ENCODE measurements at places on chromosomes 12 and 14.

- DNase-seq, result no peak
These were observed 25.8 kb upstream of the C12orf76 start for GRCh38 chr12:110074089-110074488.

- peak; percentile 95 for DNase-seq
These were observed 14.2 kb upstream of the CDKL1 start for GRCh38 chr14:50410921-50411320.

- DNase-seq, result no peak
These were observed 25.4 kb upstream of the PWP1 start for GRCh38 chr12:107660235-107660634.

DNA sequence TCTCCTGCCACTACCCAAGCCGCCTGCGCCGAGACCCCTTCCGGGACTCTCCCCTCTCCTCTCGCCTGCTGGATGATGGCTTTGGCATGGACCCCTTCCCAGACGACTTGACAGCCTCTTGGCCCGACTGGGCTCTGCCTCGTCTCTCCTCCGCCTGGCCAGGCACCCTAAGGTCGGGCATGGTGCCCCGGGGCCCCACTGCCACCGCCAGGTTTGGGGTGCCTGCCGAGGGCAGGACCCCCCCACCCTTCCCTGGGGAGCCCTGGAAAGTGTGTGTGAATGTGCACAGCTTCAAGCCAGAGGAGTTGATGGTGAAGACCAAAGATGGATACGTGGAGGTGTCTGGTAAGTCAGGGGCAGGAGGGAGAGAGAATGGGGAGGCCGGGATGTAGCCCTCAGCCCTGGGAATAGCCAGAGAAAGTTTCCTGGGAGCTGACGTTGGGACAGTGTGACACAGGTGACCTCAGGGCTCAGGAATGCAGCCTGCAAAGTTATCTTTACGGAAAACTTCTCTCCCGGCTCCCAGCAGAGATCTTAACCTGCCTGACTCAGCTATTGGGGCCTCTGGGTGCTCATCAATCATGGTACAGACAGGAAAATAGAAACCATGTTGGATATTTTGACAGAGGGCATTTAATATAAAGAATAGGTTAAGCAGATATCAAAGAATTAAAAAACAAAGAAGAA, 747 bp downstream of the HSPB8 start:
- peak; percentile 81 for DNase-seq

- DNase-seq, result no peak
These were observed 250.4 kb upstream of the SFSWAP start for GRCh38 chr12:131460520-131460919.

DNA sequence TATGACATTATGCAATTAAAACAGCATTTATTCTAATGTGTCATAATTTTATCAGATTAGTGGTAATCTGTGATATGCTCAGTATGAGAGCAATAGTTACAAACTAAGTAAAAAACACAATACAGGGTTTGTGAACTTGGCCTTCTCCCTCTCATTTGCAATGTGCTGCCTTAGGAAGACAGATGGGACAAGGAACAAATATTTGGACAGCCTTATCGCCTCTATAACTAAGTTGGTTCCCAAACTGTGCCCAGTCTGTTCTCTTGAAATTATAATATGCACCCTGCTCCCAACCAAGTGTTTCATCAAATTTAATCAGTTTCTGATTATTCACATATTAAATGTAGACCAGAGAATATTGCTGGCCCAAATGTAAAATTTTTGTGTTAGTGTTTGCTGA, 22.7 kb downstream of the MGST1 start:
- no peak for DNase-seq

DNA sequence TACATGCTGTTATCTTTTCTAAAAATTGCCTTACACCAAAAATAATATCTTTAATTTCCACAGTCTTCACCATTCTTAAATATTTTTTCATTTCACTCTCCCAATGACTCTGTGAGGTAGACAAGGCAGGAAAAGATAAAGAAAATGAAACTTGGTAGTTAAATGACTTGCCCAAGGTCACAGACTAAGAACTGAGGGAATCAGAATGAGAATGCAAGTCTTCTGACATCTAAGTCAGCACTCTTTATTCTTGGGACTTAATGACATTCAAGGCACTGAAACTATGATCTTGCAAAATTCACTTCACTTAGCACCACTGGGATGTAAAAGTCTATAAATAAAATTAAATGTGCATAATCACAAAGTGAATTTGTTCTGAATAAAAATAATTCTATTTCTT, 104.5 kb downstream of the SLC2A13 start:
- DNase-seq, result no peak

DNA sequence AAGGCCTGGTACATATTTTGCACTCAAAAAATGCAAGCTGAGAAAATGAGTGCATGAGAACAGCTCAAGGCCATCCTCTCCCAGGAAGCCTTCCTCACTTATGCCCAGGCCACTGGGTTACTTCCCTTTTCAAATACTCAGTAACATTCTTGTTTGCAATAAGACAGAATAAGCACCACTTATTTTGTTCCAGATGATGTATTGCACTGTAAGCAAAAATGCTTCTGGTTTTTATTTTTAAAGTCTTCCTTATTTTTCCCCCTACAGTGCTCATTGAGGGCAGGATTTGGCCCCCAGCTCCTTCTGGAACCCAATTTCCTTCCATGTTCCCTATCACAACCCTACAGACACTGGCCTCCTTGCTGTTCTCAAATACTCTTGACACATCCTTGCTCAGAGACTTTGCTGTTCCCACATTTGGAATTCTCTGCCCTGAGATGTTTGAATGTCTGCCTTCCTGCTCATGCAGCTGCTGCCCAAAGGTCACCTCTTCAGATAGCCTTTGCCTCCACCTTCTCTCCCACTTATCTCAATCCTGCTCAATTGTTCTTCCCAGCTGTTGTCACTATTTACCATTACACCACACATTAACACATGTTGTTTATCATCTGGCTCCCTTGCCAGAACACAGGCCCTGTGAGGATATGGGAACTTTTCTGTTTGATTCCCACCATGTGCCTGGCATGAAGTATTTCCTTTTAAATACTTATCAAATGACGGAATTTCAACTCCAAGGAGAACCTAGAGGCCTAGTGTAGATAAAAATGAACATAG, 49.9 kb downstream of the IFNG start:
- DNase-seq, result no peak

- DNase-seq, result no peak
These were observed 11.2 kb downstream of the SLC17A8 start for GRCh38 chr12:100368066-100368465.

DNA sequence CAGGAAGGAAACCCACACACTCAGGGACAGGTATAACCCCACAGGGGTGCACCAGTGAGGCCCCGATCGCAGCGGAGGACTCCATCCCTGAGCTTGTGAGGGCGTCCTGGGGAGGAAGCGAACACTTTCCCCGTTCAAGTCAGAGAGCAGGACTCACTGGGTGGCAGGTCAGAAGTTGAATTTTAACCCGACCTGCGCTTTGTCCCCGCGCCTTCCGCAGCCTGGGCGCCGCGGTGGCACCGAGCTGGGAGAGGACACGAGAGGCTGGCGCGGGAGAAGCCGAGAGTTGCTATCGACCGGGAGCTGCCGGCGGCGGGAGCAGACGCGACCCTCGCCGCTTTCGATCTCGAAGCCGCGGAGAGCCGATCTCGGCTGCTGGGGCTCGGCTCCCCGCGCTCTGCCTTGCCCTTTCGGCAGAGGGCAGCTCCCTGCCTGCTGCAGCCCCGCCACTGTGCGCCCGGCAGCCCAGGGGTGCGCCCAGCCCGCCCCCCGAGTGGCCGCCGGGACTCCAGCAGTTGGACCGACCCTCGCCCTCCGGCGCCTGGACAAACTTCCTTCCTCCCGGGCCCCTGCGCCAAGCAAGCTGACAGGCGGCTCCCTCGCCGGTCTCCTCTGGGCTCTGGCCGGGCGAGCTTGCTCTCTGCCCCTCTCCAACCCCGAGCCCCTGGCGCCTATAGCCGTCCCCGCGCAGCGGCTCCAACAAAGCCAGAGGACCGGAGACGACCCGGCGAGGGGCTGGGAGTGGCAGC, 918 bp downstream of the LIN7A start:
- peak; percentile 19 for DNase-seq

DNA sequence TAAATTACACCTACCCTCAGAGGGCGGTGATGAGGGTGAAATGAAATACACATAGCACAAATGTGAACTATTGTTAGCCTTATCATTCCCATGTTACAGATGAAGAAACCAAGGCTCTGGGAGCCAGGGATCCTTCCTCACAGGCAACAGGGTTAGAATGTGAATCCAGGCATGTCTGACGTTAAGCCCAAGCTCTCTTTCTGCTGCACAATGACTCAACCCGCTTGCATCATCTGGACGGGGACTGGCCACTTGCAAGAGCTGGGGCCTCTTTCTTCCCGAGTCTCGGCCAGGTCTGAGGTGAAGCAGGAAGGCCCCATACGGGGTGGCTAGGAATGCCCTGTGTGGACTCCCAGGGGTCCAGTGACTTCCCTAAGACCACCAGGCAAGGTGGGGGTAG, 105.2 kb downstream of the RBM19 start:
- DNase-seq, result peak; percentile 54

GRCh38 chr14:105862581-105863239, 336.3 kb downstream of the TMEM121 start:
- no peak for DNase-seq

- DNase-seq, result no peak
These were observed 104.7 kb downstream of the VEZT start for GRCh38 chr12:95322326-95322725.

- no peak for DNase-seq
These were observed 31.8 kb downstream of the CRADD start for GRCh38 chr12:93708952-93709351.

- DNase-seq, result no peak
These were observed 1323.2 kb downstream of the FSCB start for GRCh38 chr14:43183916-43184315.

- DNase-seq, result peak; percentile 22
These were observed at the start of gene KCNH3 for GRCh38 chr12:49538510-49539403. KCNH3 (plus strand) TSS chr12:49539030; CDS start chr12:49539417, 387 bp downstream.

- DNase-seq, result no peak
These were observed 27.7 kb downstream of the KRT18 start for GRCh38 chr12:52976574-52977071.

- DNase-seq, result no peak
These were observed 1.9 kb upstream of the SLCO1A2 start for GRCh38 chr12:21336656-21337055.

GRCh38 chr12:94186278-94187241, 38.2 kb downstream of the PLXNC1 start:
- DNase-seq, result peak; percentile 15

- no peak for DNase-seq
These were observed 11.5 kb upstream of the KDM2B start for GRCh38 chr12:121592320-121592719.

DNA sequence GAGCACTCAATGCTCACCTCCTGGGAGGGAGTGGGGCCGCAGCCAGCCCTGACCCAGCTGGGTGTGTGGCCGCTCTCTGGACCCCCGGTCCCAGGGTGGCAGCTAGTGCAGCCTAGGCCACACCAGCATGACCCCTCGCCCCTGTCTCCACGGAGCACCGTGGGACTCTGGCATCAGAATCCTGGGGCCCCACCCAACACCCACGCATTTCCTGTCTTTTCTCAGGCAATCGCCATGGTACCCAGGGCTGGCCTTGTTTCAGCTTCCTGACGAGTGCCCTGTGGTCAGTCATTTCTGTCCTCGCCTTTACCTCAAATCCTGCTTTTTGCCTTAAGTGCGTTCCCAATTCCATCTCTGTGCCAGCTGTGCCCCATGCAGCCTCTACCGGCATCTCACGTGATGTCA, 15.9 kb downstream of the PACS2 start:
- peak; percentile 45 for DNase-seq

- no peak for DNase-seq
These were observed 152.0 kb downstream of the TMEM132C start for GRCh38 chr12:128418944-128419343.

DNA sequence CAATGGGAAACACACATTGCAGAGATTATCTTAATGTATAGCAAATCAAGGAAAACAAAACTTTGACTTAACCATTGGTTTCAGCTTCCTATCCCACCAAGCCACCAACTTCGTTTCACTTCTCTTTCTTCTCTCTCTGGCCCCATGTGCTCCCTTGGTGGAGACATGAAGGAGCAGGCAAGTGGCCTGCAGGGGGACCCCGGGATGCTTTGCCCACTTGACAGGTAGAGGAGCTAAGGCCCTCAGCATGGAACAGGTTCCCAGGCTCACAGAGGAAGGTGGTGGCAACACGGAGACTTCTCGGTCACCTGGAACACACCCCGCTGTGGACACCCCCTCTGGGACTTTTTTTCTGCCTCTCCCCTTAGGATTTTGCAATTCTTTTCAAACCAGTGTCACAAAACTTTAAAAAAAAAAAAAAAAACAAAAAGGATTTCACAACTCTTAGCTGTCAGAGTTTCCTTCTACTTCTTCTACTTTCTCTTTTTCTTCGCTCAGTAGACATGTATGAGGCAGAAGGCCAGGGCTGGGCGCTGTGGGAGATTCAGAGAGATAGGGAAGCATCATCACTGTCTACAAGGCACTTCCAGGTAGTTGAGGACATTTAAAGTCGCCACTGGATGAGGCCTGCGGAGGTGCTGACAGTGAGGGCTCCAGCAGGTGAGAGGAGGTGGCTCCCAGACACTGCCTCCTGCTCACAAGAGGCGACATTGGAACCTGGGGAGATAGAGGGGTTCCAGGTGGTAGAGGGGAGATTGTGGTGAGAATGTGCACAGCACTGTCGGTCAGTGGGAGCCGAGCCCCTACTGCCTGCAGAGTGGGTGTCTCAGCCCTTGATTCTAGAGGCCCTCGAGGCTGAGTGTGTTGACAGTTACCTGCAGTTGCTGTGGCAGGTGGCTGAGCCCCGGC, 119.6 kb downstream of the GCH1 start:
- DNase-seq, result no peak

DNA sequence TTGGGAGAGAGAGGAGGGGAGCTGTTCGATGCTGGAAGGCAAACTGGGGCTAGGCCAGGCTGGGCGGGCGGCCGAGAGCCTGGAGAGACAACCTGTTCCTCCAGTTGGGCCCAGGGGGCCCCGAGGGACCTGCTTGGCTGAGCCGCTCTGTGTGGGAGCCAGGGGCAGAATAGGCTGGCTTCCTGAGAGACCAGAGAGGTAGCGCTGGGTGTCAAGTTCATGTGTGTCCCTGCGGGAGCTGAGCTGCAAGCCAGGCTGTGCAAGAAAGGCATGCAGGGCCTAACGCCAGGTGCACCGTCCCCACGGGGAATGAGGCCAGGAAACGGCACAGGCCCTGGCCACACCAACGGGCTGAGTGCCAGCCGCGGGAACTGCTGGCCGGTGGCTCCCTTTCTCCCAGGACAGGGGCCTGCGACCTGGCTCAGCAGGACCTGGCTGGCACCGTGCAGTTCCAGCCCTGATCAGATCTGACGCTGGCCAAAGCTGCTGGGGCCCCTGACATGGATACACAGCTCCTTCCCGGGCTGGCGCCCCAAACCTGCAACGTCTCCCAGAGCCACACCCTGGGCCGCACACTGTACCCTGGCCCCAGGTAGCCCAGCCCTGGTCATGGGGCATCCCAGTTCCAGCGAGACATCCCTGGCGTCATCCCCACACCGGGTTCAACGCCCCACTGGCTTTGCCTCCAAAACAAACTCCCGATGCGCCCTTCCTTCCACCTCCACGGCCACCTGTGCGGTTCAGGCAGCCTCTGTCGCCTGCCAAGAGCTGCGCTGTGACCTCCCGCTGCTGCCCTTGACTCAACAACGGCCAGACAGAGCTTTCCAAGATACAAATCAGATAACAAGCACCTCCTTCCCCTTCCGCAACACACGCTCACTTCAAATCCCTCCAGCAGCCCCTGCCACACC, 65.0 kb downstream of the RFLNA start:
- DNase-seq, result no peak

Data from renal cortical epithelial cell (primary cell).